ENCODE measurements at places on chromosomes 5 and 9.
A peak's percentile ranks its signal among the peaks of the same experiment; 100 is the strongest.

- DNase-seq = no peak
These were observed 1.1 kb downstream of the FEM1C start for GRCh38 chr5:115543365-115544042.

DNA sequence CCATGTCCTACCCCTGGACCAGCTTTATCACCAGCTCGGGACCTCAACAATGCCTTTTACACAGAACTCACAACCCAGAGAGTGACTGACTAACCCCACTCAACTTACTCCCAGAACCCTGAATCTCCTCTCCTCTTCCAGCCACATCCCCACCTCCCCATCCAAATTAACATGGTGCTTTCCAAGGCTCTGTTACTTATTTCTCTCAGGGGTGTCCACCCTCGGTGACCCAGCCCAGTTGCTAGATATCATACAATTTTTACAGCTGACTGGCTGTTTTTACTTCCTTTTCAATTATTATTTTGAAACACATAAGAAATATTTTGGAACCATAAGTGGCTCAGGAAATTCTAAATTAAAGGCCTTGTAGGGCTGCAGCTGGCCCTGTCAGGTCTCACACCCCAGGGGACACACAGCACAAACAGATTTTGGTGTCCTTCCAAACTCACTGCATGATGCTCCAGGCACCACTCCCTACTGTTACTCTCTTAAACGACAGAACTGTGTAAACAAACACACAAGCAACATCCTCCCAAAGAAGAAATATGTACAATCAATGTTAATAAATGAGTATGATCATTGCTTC lies 180.6 kb downstream of the ADAMTS12 start:
- DNase-seq = no peak

DNA sequence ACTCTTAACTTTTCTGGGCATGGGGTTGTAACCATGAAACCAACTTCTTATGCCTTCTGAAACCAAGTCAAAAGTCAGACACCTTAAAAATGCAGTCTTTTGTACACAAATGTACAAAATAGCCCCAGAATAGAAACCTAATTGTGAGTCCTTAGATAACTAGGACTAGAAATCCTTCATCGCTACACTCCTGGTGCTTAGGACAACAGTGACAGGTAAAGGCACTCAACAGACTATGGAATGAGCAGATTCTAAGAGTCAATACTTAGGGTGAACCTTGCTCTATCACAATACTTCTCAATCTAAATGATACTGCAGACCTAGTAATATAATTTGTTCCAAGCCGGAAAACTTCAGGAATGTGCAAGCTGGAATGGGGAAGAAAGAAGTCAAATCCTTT lies 163.7 kb downstream of the PDE4D start:
- no peak for DNase-seq

DNA sequence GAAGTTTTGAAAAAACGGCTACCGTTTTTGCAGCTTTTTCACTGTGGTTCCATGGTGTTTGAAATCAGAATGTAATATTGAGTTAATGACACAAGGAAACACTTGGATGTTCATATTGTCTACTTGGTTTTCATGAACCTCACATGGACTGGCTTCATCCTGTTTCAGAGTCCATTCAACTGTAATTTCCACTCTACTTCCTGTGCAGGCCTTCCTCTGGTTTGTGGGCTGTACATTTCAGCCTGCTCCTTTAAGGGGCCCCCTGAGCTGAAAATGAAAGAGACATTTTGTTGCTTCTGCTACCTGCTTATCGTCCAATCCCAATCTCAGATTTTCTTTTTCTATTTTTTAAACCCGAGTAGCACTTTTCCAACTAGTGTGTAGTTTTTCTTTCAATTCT lies 41.8 kb upstream of the CDKN2B start:
- DNase-seq = no peak

DNA sequence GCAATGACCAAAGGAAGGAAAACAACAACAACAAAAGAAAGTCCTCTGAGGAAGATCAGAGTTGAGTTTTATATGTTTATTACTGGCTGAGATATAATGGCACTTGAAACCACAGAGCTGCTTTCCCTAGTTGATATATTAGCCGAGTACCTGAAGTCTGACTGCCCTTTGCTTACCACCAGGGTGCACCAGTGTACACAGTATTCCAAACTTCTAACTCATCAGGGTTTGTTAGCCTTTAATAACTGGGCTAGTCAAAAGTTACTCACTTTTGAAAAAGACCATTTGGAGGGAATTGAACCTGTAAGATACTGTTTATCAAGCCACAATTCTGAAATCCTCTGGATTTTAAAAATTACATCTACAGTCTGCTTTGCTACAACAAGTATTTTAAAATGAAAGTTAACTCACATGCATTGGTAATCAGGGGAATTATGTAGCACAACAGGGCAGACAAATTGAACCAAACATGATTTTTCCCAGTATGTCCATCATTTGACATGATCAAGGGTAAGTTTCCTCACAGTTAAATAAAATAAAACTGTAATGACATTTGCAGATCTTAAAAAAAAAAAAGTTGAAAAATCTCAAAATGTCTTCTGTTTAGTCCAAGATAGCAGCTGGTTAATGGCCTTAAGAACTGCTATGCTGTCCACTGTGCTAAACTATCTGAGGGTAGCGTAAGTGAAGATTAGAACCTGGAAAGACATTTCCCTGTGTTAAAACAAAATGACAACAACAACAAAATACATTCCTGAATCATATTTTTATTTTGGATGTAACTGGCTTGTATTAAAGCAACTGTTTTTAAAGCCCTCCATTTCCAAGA lies 57.3 kb upstream of the C6 start:
- peak; percentile 56 for DNase-seq

- peak; percentile 13 for DNase-seq
These were observed 37.3 kb downstream of the FBXW2 start for GRCh38 chr9:120755810-120756434.

DNA sequence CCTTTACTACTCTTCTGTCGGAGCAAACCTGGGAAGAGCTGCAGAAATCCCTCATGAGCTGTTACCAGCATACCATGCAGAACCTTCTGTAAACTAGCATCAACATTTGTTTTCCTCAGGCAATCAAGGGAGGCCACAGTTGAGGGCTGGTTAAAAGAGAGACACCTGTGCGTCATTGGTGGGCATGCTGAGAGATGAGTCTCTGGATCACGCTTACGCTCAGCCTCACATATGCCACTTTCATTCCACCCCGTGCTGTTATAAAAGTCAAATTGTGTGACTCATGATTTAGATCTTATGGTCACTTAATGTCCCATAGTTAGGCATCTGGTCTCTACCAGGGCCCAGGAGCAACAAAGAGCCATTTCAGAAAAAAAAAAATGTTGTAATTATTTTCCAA lies 18.1 kb upstream of the ICE1 start:
- no peak for DNase-seq

GRCh38 chr5:17872204-17872603 lies 237.9 kb downstream of the TAF11L14 start:
- DNase-seq = no peak

DNA sequence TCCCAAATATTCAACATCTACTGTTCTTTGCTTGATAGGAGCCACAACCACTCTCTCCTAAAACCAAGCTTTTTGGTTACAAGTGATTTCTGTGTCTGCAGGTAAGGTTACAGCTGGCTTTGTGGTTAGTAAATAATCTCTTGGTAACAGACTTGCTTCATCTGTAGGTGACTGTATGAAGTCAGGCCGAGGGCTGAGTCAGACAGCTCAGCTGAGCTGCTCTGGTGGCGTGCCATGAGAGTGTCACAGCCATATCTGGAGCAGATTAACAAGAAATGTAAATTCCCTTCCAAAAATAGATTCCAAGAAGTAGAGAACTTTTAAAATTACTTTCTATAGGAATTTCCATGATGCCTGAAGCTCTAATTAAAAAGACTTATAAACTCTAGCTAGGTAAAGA lies 23.7 kb upstream of the TAS2R1 start:
- peak; percentile 45 for DNase-seq

GRCh38 chr9:91248707-91249106 lies 113.0 kb downstream of the AUH start:
- DNase-seq = no peak

DNA sequence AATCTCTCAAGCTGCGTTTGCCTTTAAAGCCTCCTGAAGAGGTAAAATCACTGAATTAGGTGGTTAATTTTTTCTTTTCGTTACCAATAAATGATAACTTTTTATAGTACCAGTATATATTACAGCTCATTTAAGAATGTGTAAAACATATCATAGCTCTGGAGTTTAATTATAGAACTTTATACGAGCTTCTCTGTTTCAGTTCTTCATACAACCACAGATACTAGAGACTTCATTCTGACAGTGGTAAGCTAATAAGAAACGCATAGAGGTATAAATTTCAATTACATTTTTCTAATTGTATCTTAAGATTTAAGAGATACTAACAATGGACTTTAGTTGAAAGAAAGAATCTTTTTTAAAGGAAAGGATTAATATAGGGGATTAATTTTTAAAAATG lies 73.9 kb downstream of the PBX3 start:
- DNase-seq = no peak

DNA sequence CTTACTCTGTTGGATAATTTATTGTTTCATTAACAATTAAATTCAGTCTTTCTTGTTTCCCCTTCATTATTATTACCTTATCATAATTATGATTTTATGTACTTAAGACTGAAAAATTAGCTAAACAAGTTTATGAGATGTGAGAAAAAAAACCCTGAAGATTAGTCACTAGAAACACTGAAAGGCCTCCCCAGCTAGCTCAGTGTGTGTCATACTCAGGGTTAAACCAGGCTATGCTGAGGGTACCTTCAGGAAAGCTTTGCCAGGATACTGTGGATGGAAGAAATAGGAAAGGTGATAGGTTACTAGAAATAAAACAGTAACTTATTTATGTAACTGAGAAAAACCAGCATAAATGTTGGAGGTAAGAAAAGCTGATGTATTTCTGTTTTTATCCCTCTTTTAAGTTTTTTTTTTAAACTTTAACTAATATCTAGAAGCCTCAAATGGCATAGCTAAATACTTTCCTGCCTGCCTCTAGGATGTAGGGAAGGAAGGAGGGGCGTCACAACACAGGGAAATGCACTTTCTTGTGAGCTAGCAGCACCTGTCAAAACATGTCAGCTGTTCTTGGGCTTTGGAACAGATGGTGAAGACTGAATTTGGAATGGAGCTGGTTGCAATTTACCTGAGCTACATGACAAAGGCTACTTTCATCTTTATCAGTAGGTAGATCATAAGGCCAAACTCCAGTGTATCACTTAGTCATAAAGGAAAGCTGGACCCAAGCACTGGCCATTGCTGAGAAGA lies 24.2 kb downstream of the NMRK1 start:
- DNase-seq = no peak

- no peak for DNase-seq
These were observed 353.9 kb upstream of the PAPPA start for GRCh38 chr9:115799734-115800133.

GRCh38 chr9:93659044-93659836 lies 82.9 kb downstream of the PHF2 start:
- DNase-seq = no peak

- no peak for DNase-seq
These were observed 2.3 kb upstream of the AK3 start for GRCh38 chr9:4743131-4743875.

GRCh38 chr9:35690294-35690613 lies 529 bp upstream of the TPM2 start:
- DNase-seq = no peak

DNA sequence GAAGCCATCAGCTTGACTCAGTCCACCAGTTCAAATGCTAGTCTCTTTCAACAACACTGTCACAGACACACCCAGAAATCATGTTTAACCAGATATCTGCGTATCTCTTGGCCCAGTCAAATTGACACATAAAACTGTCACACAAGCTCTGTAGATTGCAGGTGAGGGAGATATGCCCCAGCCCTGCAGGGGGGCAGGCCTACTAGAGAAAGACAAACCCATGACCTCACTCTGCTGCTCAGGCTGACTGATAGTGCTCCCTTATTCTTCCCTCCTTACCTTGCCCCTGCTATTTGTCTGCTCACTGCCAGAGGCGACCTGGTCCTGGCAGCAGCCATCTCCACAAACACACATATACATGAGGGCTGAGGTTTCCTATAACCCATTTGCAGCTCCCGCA lies 351.3 kb downstream of the DRD1 start:
- DNase-seq = no peak

DNA sequence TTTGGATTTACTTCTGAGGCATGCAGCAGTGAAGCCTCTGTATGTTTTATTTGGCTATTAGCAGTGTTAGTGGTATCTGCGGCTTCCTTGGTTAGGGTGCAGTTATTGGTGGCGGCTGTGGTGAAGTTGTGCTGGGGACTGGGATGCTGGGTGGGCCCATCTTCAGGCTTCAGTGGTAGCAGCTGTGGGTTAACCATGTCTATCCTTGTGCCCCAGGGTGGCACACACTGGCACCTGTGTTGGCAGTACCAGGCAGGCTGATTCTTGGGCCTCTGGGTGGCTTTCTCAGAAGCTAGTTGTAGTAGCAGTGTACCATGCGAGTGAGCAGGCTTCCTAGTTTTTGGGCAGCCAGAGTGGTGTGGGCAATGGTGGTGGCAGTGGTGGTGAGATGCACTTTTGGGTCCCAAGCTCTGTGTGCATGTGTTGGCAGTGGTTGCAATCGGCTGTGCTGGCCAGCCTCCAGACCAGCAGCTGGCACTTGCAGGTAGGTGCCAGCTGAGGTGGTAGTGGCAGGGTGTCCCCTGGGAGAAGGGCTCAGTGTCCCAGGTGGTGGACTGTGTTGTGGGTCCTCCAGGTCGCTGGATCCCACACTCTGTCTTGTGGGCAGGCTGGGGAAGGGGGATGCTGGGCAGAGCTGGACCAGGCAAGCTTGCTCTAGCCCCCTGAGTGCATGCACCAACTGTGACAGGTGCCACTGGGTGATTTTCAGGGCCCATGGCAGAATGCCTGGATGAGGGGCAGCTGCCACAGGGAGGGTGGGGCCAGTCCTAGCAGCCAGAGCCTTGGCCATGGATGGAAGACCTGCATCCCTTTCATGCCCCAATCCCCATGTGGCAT lies 13.6 kb downstream of the AHRR start:
- no peak for DNase-seq

GRCh38 chr9:121700832-121701419 lies 49.5 kb downstream of the DAB2IP start:
- DNase-seq = no peak

GRCh38 chr5:172188893-172189692 lies 1.1 kb upstream of the STK10 start:
- DNase-seq = no peak

DNA sequence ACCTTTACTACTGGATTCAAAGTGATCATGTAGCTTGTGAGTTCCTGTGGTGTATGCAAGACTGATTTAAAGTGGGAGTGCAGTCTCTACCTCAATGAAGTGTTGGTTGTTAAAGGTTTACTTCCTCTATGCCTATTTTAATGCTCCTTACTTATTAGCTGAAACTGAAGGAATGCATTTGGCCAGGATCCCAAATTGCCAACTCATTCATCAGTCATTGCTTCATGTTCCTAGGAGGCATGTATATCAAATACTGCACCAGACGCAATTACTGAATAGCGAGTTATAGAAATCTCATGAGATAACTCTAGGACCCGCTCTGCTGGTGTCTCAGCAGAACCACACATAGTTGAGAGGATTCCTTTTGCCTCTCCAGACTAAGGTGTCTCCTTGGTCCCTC lies 143.0 kb upstream of the RPS23 start:
- DNase-seq = peak; percentile 86

Data from fibroblast of the conjunctiva (primary cell).